ENCODE measurements at places on chromosomes 3 and 15. TPM values are rescaled to one million over a fixed set of nuclear protein-coding genes. Genes with fewer than 3 reads are reported as not detected.

DNA sequence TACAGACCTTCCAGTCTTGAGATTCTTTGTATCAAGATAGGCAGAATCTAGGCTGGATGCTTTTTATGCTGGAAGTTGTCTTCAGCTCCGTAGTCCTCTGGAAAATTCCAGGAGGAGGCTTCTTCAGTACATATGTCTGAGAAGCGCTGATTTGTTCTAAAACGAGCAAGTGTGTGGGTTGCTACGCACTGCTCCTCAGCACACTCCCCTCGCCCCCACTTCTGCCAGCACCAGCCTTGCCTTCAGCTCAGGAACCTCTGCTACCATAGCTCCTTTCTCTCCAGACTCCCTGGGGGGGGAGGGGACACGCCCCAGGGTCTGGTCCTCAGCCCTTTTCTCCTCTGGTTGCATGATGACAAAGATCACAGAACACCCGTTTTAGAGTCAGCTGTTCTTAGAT, 75.5 kb upstream of the TRA2B start:
- no peak for DNase-seq

DNA sequence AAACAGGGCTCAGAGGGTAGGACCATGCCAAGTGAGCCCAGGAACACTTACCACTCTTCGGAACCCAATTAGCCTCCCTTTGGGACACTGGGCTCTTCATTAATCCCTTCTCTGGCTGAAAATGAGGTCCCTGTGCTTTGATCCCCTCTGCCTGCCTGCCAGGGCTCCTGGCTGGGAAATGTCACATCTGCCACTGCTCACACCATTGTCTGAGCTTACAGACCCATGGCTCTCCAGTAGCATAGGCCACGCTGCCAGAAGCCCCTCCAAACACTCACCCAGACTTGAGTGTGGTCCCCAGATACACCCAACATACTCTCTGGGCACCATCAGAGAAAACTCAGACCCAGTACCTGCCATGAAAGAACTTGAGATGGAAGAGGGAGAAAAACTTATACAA, 287.3 kb downstream of the XXYLT1 start:
- no peak for DNase-seq

- DNase-seq = no peak
Observed at GRCh38 chr3:158451405-158452055, 119.5 kb upstream of the MLF1 start.

GRCh38 chr15:27512281-27513001, 541.5 kb downstream of the GABRG3 start:
- DNase-seq = no peak

DNA sequence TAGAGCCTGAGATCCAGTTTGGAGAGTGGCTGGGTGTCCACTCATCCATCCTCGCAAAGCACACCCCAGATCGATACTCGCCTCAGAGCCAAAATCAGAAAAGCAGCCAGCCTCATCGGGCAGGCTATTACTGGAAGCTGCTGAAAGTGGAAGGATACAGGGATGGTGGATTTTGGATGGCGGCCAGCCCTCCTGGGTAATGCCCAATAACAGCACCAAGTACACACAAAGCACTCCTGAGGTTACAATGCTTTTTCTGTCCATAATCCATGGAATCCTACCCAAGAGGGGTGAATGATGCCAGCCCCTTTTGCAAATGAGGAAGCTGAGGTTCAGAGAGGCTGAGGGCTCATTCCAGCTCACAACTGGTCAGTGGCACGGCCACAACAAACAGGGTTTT, 93.1 kb upstream of the SLC6A11 start:
- DNase-seq = no peak

DNA sequence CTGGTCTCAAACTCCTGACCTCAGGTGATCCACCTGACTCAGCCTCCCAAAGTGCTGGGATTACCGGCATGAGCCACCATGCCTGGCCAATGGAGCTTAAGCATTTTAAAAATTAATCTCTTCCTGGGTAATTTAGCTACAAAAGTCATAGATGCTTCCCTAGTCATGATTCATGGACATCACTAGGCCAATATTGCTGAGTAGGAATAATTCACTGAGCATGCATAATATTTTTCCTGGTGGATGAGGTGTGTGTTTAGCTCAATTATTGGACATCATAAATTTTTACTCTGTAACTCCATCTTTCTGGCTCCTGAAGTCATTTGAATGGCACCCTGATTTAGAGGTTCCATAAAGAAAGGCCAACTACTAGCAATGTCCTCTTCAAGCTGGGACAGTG, 512.9 kb upstream of the AGTR1 start:
- no peak for DNase-seq

DNA sequence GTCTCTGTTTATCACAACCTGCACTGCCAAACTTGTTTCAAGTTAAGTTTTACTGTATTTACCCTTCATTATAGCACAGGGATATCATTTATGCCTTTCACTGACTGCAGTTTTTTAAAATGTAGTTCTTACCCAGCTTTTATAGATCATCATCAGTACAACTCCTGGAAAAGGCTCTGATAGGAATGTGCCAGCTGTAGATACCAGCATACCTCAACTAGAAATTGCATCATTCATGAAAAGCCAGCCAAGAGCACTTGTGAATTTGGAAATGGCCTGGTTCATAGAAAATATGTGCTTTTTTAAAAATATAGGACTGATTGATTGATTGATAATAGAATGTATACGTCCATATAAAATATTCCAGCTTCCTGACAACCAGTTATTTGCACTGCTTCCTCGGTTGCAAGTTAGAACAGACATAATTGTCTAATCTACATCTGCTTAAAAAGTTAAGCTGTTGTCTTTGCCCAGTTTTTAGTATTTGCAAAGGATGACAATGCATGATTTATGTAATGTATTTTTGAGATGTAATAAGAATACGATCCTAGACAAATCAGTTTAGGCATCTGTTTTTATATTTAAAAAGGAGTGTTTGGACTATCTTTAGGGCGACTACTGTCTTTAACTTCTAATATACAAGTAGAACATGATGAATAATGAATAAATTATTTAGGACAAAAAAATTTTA, 58.5 kb downstream of the DCUN1D1 start:
- DNase-seq = no peak

GRCh38 chr15:51128701-51129100, 34.0 kb upstream of the TNFAIP8L3 start:
- no peak for DNase-seq

DNA sequence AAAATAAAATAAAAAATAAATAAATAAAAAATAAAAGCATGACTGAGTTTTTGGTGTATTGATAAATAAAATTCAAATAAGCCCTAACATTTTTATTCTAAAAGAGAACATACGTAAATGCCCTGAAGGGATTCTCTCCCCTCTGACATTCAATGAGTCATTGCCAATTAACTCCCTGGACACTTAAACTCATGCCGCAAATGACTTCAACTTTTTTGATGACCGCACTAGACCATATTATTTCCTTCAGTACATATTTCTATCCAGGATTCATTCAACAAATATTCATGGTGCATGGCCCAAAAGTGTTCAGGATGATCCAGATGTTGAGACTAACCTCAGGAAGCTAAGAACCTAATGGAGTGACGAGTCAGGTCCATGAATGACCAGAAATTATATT, 195.9 kb upstream of the LRRN1 start:
- no peak for DNase-seq

DNA sequence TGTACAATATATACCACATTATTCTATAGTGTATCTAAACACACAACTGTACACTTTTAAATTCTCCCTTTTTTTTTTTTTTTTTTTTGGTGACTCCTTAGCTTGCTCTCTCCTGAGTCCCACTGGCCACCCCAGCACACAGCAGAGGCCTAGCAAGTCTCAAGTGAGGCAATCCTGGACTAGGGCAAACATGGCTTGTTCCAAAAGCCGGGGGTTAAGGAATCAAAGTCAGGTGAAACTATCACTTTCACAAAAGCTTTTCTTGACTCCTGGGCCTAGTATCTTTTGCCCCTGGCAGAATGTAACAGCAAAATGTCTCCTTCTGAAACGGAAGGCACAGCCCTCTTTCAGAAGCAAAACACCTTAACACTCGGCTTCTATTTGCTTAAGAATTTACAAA, 5.8 kb downstream of the EOMES start:
- no peak for DNase-seq

GRCh38 chr3:173770796-173771573, 373.4 kb downstream of the NLGN1 start:
- DNase-seq = no peak

DNA sequence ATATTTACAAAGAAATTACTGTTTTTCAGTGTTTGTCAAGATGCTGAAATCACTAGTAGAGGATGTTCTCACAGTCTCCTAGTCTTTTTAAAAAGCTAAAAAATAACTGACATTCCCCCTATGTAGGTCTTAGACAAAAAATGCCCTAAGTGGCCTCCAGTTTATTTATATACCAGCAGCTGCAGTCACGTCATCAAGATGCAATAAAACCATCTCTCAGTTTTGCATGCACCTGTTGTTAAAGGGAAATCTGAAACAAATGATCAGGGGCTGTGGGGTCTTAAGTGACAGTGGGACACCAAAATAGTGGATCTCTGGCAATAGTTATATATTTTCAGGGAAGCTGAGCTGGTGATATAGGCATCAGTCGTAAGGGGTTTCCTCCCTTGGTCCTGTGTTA, 146.5 kb upstream of the ARPP21 start:
- DNase-seq = no peak

DNA sequence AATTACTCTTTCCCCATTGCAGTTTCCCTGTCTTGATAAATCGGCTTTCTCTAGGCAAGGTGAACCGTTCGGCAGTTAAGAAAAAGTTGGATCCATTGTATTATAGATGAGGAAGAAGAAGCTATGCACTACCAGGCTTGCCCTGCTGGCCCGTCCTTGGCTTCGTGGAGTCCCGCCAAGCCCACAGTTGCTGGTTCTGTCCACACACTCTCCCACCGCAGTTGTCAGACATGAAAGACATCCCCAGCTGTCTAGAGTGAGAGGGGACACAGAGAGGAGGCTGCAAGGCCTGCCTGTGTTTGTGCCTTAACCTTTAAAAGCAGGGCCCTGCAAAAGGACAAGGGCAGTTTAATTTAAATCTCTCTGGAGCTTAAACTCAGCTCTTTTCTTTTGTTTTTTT, 47.2 kb upstream of the PLCL2 start:
- no peak for DNase-seq

DNA sequence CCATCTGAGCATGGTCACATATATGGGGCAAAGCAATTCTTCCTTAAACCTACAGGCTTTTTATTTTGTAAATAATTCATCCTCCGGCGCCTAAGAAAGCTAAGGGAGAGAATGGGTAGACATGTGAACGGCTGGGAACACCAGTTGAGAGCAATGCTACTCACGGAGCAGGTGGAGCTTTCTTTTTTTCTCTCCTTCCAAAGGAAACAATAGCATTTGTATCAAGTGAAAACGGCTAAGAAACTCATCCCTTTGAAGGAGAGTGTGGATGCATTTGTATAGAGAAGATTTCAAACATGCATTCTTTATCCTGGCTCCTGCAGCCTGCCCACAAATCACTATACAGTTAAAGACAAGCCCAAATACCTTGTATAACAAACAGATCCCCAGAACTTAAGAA, 637.8 kb downstream of the MAGI1 start:
- DNase-seq = no peak

DNA sequence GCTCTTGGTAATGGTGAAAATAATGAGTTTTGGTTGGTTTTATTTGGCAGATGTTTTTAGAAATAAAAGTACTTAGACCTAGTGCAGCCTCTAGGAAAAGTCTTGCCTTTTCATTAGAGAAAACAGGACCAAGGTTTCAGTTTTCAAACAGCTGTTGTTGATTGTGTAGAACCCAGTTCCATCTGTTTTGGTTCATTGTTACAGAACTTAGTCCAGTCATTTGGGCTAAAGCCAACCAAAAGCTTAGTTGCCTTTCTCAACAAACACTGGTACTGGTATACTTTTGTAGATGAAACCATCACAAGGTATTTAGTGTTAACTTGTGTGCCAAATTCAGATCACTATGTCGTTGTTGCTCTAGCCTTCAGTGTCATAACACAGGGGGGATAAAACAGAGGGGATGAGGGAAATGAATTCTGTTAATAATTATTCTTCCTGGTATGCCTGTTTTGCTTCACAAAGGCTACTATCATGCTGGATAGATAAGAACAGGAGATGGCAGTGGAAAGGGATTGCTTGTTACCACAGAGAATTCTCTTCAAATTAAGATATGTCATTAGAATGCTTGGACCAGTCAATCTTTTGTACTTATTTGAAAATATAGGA, 12.6 kb upstream of the APH1B start:
- DNase-seq = no peak

GRCh38 chr15:87033056-87033455, 953.4 kb downstream of the AGBL1 start:
- no peak for DNase-seq

DNA sequence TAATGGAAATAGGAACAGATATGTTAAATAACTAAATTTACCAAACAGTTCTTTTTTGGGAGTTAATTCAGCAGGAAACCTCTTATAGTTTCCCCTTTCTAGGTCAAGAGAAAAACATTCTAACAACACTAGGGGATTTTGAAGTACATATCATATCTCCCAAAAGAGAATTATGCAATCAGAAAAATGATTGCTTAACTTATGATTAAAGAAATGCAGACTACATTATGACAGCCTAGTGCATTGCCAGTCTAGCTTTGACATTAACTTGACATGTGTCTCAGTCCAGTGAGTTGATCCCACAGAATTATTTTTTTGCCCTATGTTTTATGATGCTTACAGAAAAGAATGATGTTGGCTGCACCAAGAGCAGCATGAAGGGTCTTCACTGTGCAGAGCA, 31.7 kb upstream of the NPHP3 start:
- no peak for DNase-seq

DNA sequence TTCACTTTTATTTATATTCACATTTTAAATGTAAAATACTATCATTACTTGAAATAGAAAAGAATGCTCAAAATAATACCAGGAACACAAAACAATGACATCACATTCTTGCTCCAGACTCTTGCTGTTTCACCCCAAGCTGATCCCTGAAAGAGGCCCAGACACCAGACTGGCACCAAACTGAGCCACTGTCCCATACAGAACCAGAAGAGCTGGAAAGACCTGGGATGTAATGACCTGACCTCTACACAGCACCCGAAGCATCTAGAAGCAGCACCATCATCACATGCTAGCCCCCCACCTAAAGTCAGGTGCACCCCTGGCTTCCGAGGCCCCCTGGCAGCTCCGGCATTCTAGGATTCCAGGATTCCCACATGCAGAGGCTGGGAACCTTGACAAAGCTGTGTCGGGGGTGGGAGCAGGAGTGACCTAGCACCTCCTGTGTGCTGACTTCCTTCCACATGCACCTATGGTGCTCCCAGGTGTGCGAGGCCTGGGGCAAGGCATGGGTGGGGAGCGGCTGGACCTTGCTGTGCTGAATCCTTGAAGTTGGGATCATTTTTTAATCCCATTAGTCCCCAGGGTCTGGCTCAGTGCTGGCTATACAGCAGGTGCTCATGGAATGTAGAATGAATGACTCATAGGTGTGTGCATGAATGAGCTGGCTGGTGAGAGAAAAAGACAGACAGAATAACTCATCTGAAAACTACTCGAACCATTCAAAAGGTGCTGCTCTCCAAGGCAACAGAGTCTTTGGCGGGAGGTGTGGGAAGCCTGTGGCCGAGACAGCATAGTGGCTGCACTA, 144.7 kb upstream of the IQSEC1 start:
- DNase-seq = no peak

- no peak for DNase-seq
Observed at GRCh38 chr3:122992676-122993075, 34.9 kb downstream of the SEMA5B start.

Gene THPO
- total RNA-seq = 0.84 TPM

Gene ZNF660
- 2.1 TPM for total RNA-seq

Gene BFSP2
- total RNA-seq = not detected

Gene CCR9
- not detected for total RNA-seq

Gene C3orf85
- total RNA-seq = not detected

Gene CISH
- total RNA-seq = 41.1 TPM

Gene CFAP44
- total RNA-seq = 54.9 TPM

Gene FSIP1
- total RNA-seq = 0.26 TPM
